ENCODE measurements at places on chromosomes 1 and 21.

DNA sequence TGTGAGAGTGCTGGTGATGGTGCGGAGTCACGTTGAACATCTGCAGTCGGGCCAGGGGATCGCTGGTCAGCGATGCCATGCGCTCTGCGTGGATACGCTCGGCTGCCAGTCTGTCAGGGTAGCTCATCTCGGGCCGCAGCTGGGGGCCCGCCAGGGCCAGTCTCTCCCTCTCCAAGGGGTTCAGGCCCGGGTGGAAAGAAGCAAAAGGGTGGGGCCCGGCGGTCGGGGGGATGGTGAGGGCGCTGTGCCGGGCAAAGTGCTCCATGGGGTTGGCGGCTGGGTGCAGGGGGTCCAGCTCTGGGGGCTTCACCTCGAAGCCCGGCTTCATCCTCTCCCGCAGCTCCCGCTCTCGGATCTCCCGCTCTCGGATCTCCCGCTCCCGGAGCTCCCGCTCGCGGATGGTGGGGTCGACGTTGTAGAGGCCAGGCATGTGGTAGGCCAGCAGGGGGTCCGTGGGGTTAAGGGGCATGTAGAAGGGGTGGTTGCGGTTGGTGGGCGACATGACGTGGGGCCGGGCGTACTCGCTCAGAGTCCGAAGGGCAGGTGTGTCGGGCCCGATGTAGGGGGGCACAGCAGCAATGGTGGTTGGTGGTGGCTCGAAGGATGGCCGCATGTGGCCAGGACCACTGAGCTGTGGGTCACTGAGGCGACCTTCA is 40.5 kb downstream of the SLC45A1 start:
- DNase-seq, result no peak

GRCh38 chr1:26138974-26139558 is 19.8 kb upstream of the FAM110D start:
- no peak for DNase-seq

GRCh38 chr1:166839600-166840308 is 479 bp downstream of the POGK start:
- DNase-seq, result peak; percentile 37

GRCh38 chr1:179881642-179882252 is 338 bp upstream of the TOR1AIP1 start:
- DNase-seq, result peak; percentile 81
